ENCODE measurements at places on chromosomes 4 and X. TPM values are rescaled to one million over a fixed set of nuclear protein-coding genes. Genes with fewer than 3 reads are reported as not detected.

GRCh38 chrX:21675931-21676330 lies 17.8 kb upstream of the KLHL34 start:
- no peak for DNase-seq

PCDH7 gene
- not detected for total RNA-seq

- DNase-seq: no peak
These were observed 79.1 kb upstream of the HAND2 start for GRCh38 chr4:173609158-173609557.

ADAMTS3 gene
- not detected for total RNA-seq

DNA sequence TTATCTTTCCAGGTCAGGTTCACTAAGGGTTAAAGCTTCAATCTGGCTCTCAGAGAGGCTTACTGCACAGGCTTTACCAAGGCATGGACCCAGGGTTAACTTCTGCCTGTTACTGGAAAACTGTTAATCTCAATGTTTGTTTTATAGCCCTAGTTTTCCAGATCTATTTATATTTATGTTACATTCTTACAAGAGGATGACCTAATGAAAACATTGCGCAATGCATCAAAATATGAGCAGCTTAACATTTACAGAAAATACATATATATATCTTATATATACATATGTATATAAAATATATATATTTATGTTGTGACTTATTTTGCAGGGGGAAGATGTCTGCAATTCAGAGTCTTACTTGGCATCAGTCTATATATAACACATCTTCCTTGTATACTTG lies 112.3 kb downstream of the PCDH19 start:
- DNase-seq: no peak

GRCh38 chr4:4582653-4583052 lies 40.8 kb upstream of the STX18 start:
- no peak for DNase-seq

GRCh38 chr4:47641755-47642154 lies 156.7 kb downstream of the ATP10D start:
- DNase-seq: no peak

GRCh38 chr4:7206385-7206784 lies 14.0 kb downstream of the SORCS2 start:
- no peak for DNase-seq

- no peak for DNase-seq
These were observed 48.0 kb upstream of the FAT1 start for GRCh38 chr4:186771624-186772023.

SOWAHB gene
- not detected for total RNA-seq

GRCh38 chrX:11053351-11053750 lies 57.8 kb upstream of the HCCS start:
- no peak for DNase-seq

DNA sequence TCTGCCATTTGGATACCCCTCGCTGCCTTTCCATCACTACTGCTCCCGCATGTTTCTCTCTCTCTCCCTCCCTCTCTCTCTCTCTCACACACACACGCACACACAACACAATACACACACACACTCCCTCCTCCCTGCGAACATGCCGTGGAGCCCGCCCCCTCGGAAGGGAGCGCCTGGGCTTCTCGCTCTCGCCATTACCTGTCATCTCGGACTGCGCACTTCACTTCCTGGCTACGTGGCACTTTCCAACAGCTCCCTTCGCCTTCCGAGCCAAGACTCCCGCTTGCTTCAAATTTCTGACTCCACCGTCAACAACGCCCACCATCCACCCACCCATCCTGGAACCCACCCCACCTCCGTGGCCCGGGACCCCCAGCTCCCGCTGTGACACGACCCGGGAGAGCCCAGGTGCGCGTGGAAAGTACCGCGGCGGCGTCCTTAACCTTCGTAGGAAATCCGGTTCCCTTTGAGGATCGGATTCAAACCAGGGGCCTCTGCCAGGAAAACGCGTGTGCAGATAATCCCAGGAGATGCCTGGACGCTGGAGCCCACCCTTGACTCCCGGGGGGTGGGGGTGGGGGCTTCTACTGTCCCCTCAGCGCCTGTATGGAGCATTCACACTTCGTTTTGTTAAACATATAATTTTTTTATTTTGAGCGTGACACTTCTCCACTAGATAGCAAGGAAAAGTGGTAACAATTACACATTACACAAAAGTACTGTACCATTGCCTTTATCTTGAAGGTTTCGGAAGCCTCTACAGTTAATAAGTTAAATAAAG lies 12.5 kb downstream of the ARX start:
- DNase-seq: no peak

DNA sequence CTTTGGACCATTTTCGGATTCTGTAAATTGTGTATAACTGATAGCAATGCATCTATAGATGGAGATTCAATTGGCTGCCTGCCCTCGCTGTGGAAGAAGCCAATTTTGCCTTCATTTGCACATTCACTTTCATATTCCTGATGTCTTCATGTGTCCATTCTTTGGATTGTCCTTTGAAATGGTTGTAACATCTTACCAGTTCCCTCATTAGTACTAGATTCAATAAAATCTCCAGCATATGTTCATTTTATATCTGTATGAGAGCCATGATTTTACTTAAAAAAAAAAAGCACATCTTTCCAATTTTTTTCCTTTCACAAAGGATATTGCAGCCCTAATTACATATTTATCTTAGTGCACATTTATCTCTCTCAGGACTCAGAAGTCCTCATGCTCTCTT lies 61.7 kb downstream of the BEND2 start:
- no peak for DNase-seq

ARAP2 gene
- total RNA-seq: 57.7 TPM

DNA sequence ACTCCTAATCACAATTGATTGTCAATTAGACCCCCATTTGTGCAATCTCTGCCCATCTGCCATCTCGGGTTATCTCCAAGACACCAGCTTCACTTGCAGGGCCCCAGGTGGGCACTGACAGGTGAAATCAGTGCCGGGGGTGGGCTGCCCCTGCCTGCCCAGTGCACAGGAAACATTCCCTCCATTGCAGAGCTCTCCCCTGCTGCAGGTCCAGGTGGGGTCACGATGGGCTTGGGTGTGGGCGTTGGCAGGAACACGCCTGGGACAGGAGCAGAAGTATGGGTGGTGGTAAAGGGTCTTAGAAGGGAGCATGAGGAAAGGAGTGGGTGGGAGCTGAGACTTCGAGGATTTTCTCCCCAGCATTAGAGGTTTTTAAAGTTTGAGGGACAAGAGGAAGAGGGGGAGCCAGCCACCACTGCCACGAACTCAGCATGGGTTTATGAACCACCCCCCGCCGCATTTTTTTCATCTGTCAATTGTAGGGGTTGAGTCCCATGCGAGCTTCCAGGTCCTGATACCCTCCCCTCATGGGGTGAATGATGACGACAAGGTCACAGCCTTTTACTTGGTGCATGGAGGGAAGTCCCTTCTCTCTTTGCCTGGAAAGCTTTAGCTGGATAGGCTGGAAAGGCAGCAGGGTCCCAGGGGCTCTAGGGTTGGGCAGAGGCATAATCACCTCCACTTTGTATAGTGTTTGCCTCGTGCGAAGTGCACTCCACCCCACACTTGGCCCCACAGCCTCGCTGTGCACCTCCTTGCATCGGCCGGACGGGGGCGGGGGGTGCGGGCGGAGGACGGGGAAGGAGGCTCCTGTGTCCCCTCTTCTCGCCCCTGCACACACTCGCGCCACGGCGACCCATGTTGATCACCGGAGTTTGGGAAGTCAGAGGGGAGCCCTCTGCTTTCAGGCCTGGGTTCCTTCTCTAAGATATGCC lies 3.5 kb upstream of the NKX1-1 start:
- no peak for DNase-seq

- no peak for DNase-seq
These were observed 16.8 kb upstream of the THOC2 start for GRCh38 chrX:123749643-123750042.

- DNase-seq: no peak
These were observed 22.5 kb upstream of the RPA4 start for GRCh38 chrX:96861218-96861617.

DNA sequence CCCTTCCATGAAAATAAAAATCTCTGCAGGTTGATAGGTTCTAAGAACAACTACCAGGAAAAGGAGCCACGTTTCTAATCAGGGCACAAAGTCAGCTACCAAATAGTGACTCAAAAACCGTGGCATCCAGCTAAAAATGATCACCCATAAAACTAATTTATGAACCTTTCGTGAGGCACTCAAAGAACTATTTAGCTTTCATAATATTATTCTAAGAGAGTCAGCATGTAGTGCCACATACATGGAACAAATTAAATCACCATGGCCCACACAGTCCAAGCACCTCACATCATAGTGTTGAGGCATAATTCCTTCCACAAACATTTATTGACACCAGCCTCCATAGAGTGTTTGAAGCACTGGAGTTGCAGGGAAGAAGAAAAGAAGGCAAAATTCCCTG lies 252.0 kb upstream of the PPARGC1A start:
- no peak for DNase-seq

GRCh38 chr4:46270986-46271596 lies 118.8 kb downstream of the GABRA2 start:
- DNase-seq: no peak

GRCh38 chr4:17526695-17527477 lies 11.9 kb downstream of the CLRN2 start:
- no peak for DNase-seq

SERTM2 gene
- not detected for total RNA-seq

SORCS2 gene
- 0.07 TPM for total RNA-seq

DNA sequence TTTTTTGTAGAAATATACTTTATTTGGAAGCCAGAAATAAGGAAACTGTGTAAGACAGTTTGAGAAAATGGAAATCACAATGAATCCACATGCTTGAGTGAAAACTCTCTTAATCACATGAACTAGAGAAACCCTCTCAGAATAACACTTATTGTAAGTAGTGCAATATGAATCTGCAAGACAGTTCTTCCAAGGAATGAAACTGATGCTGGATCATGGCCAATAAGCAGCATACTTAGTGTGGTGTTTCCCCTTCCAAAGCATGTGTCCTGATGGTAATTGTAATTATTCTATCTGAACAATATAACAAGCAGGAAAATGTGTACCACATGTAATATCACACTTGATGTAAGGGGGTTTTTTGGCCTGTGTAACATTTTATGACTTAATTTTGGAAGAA lies 1870.5 kb upstream of the TENM3 start:
- DNase-seq: no peak

DUX4 gene
- not detected for total RNA-seq

- DNase-seq: no peak
These were observed at the start of gene FAM184B for GRCh38 chr4:17781300-17782287. Gene FAM184B, minus strand, starts transcription at chr4:17781621. Its CDS starts 322 bp downstream, at chr4:17781299.

GRCh38 chr4:139619644-139620043 lies 46.0 kb upstream of the MGST2 start:
- DNase-seq: no peak

DNA sequence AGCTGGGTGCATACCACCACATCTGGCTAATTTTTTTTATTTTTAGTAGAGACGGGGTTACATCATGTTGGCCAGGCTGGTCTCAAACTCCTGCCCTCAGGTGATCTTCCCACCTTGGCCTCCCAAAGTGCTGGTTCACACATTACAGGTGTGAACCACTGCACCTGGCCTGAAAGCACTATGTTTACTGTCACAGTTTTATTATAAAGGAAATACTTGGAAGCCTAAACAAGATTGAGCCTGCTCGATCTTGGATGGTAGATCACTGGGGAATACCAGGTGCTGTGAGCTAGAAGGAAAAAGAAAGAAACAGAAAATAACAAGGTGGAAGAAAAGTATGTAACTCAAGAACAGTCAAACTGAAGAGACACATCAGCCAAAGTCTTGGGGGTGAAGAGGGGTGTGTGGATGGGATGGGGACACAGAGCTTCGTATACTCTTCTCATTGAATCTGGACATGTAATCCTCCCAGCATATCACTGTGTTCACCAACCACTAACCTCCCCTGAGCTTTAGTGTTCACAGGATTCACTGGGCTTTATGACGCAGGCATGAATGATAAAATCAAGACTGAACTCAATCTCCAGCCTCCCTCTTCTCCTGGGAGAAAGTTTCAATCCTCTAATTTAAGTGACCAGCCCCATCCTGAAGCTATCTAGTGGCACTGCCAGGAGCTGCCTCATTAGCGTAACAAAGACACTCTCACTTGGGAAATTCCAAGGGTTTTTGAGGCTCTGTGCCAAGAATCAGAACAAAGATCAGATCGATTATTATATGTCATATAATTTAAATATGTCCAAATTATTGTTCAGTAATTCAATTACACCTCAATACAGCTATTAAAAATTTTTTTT lies 40.9 kb downstream of the PDS5A start:
- DNase-seq: no peak

DNA sequence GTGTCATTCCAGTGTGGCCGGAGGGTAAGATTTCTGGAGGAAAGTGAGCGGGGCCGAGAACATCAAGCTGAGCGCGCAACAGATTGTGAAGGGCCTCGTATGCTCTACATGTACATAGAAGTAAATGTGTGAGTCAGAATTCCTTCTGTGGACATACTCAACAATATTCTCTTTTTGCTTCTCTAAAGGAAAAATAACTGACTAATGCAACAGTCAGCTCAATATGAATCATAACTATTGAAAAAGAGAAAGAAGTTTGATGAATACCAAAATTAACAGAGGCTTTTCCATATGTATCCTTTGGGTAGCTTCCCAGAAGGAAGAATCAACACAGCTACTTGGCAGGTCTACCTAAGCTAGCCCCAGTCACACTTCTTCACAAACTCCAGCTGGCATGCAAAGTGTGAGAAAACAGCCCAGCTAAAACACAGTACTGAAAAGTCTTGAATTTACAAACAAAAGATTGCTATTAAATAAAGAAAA lies 87.5 kb upstream of the ZFP42 start:
- DNase-seq: no peak

DNA sequence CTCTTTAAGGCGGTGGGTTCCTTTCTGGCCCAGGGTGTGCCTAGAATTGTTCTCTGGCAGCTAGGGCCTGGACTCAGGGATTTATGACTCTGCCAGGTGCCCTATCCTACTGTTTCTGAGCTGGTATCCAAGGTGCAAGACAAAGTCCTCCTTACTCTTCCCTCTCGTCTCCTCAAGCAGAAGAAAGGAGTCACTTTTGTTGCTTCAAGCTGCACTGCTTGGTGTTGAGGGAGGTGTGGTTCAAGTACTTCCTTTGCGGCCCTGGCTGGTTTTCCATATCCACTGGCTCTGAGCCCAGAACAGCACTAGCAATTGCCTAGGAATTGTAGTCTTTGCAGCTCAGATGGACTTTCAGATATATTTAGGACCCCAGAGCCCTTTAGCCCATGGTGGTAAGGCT lies 39.3 kb downstream of the RTL3 start:
- DNase-seq: no peak

CXCL11 gene
- not detected for total RNA-seq

- no peak for DNase-seq
These were observed 480.8 kb upstream of the TECRL start for GRCh38 chr4:64889906-64890610.

- DNase-seq: no peak
These were observed 1640.9 kb upstream of the PCDH7 start for GRCh38 chr4:29079260-29079659.

- DNase-seq: no peak
These were observed 6.6 kb upstream of the CPLX1 start for GRCh38 chr4:832536-832935.

- no peak for DNase-seq
These were observed 112.8 kb downstream of the SPIN3 start for GRCh38 chrX:56882581-56882980.

- DNase-seq: no peak
These were observed 89.4 kb upstream of the IL13RA1 start for GRCh38 chrX:118637997-118638396.

Measured in activated CD4-positive, alpha-beta memory T cell treated with anti-CD3 and anti-CD28 coated beads for 36 hours (primary cell).